ENCODE measurements at places on chromosomes 1 and 21.

- DNase-seq, result peak; percentile 41
Measured at GRCh38 chr1:208731981-208732821, 488.0 kb upstream of the PLXNA2 start.

GRCh38 chr21:26451081-26451740, 121.9 kb downstream of the CYYR1 start:
- DNase-seq, result no peak

DNA sequence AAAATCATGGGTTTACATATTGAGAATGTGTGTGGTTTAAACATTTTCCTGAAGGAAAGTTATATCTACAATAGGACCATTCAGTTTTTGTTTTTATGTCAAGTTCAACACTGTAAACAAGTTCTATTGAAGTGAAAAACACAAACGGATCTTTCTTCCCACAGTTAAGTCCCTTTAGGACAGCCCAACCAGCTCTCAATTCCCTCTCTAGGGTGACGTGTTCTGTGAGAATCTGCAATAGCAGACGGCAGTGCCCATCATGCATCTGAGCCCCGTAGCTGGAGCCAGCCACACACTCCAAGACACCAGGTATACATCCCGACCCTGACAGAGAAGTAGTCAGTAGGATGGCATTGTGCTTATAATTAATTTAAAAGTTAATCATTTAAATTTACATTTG, 26.3 kb upstream of the IVNS1ABP start:
- no peak for DNase-seq

GRCh38 chr21:40546647-40547046, 300.3 kb downstream of the DSCAM start:
- DNase-seq, result no peak

GRCh38 chr1:182143825-182144645, 82.5 kb upstream of the ZNF648 start:
- no peak for DNase-seq

GRCh38 chr1:57603696-57604095, 179.8 kb upstream of the DAB1 start:
- DNase-seq, result no peak

- peak; percentile 65 for DNase-seq
Measured at GRCh38 chr1:244239261-244239770, 188.2 kb downstream of the ZBTB18 start.

DNA sequence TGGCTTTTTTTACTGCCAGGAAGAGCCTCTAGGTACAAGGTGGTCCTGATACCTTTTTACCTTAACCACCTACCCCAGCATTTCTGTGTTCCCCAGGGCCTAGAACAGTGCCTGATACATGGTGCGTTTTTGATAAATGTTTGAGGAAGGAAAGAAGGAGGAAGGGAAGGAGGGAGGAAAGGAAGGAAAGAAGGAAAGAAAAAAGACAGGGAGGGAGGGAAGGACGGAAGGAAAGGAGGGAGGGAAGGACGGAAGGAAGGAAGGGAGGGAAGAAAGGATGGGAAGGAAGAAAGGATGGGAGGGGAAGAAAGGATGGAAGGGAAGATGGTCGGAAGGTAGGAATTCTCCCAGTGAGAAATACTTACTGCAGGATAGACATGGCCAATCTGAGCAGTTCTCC, 12.0 kb upstream of the MAGOH start:
- DNase-seq, result no peak

- DNase-seq, result no peak
Measured at GRCh38 chr1:82160903-82161302, 360.2 kb downstream of the ADGRL2 start.

- DNase-seq, result no peak
Measured at GRCh38 chr1:182644886-182645285, 39.5 kb downstream of the RGS8 start.

- no peak for DNase-seq
Measured at GRCh38 chr1:76939050-76939816, 72.0 kb downstream of the ST6GALNAC5 start.

- DNase-seq, result no peak
Measured at GRCh38 chr1:236502972-236503639, 20.7 kb upstream of the LGALS8 start.

GRCh38 chr21:31623664-31624063, 35.8 kb upstream of the SOD1 start:
- DNase-seq, result no peak

- DNase-seq, result no peak
Measured at GRCh38 chr1:226360106-226360746, 47.7 kb downstream of the PARP1 start.

Data from NCI-H2107 (cell line).